Fibroblast of villous mesenchyme (primary cell): ENCODE measurements at places on chromosomes 1 and 21. TPM values are rescaled to one million over a fixed set of nuclear protein-coding genes. Genes with fewer than 3 reads are reported as not detected.

- no peak for DNase-seq
Measured at GRCh38 chr1:15557594-15557993, 27.3 kb downstream of the AGMAT start.

GRCh38 chr21:46585191-46585953, 19.5 kb downstream of the S100B start:
- no peak for DNase-seq

DNA sequence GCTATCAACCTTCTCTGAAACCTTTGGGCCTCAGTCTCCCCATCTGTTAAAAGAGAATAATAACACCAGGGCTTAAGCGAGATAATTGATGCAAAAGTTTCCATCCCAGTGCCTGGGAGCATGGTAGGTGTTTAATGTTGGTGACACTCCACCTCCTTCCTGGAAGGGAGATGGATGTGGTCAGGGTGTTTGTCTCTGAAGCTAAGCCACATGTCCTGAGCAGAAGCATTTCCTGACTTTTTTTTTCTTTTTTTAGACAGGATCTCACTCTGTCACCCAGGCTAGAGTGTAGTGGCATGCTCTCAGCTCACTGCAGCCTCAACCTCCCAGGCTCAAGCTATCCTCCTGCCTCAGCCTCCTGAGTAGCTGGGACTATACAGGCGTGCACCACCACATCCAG, 72.6 kb upstream of the HMGB4 start:
- DNase-seq: no peak

DNA sequence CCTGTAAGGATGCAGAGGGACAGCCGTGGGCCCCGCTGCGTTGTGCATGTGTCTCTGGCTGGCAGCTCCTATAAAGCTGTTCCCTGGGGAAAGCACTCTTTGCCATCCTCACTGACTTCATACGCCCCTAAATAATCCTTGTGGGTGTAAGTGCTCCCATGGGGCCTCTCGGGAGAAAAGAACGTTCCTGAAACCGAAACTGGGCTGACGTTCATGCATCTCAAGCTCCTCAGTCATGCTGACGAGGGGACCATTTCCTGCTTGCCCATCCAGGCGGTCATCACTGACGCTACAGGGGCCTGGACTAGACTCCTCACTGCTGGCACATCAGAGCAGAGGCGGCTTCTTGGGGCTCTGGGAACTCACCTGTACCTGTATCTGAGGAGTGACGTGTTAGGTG, 73.1 kb upstream of the USP24 start:
- DNase-seq: peak; percentile 80

GRCh38 chr1:1171161-1171545, 2.5 kb upstream of the TTLL10 start:
- no peak for DNase-seq

DNA sequence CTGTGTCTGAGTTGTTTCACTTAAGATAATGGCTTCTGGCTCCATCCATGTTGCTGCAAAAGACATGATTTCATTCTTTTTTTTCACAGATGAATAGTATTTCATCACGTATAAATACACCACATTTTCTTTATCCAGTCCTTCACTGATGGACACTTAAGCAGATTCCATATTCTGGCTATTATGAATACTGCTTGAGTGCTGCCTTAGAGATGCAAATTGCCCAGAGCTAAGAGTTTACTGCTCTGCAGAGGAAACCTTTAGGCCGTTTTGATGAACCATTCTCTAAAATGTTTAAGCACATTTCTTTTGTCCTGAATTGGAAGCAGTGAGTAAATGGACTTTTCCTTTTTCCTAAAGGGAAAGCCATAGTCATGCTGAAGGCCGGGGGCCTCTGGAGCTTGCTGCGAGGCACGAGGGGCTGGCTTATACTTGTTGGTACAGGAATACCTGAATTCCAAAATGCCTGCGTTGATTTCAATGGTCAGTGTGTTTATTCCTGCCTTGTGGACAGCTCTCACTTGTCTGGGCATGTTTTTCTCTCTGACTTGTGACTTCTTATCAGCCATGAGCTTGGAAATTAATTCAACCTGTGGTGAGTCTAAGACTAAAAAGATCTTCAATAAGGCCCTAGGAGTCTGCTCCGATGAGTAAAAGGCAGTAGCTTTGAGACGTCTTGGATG, 201.0 kb upstream of the MAP1LC3C start:
- no peak for DNase-seq

- no peak for DNase-seq
Measured at GRCh38 chr21:29078869-29079767, 5.7 kb upstream of the CCT8 start.

DNA sequence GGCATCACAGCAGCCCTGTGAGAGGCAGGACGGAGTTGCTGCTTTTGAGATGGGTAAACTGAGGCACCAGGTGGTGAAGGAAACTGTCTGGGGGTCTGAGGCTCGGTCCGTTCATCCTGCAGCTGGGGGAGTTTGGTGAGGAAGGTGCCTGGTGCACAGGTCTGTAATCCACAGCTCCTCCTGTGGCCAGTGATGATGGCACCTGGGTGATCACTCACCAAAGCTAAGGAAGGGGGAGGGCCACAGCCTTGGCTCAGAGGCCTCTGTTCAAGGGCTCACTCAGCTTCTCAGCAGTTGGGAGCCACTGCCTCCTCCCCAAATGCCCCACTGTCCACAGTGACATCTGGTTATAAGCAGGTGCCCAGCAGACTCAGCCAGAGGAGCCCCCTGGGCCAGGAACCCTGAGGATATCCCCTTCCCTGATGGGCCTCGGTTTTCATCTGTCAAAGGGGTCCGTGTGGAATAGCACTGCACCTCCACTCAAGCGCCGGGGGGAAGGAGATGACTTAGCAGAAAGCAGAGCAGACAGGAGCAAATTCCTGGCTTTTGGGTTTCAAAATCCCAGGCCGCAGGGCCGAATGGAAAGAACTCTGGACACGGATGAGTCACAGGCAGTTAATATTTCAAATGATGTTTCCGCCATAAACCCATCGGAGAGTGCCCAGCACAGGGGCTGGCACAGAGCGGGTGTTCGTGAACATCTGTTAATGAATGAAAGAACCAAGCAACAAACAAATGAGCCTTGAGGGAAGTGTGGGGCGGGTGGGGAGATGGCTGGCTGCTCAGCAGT, 82.8 kb downstream of the DMRTB1 start:
- DNase-seq: peak; percentile 97

- peak; percentile 9 for DNase-seq
Measured at GRCh38 chr1:111509997-111510375, 6.6 kb upstream of the ADORA3 start.

GRCh38 chr1:204190212-204191211, 5.8 kb downstream of the KISS1 start:
- peak; percentile 82 for DNase-seq

DNA sequence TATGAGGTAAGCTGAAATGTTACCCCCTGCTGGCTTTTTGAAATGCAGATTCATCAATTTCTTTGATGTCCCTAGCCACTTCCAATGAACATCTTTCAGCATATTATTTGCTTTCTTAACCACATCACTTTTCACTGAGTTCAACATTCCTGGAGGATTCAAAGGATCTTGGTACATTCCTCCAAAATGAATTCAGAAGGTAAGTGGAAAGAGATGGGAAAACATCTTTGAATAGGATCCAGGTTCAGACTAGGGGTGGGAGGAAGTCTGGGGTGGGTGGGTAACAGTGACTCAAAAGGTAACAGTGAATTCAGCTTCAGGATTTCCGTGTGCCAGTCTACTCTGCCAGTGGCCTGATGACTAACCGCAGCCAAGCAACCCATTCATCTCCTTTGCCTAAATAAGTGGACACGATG, 180.7 kb downstream of the ZC3H11B start:
- no peak for DNase-seq

GRCh38 chr21:45457161-45457831, 52.3 kb downstream of the COL18A1 start:
- DNase-seq: no peak

DNA sequence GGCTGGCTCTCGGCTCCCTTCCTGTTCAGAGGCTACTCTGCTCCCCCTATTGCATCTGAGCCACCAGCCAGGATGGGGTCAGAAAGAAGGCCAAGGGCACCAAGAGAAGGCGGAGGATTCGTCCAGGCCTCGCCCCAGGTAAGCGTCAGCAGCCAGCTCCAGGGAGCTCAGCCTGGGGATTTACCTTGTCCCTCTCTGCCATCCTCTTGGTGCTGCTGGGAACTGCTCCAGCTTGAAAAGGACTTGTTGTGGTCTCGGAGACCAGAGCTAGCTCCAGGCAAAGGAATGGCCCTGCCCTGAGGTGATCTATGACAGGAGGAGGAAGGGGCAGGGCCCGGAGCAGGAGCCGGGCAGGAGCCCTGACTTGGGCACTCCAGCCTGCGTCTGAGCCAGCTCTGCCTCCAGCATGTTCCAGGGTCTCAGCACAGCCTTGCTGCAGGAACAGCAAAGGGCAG, 113.7 kb upstream of the IFFO2 start:
- no peak for DNase-seq

DNA sequence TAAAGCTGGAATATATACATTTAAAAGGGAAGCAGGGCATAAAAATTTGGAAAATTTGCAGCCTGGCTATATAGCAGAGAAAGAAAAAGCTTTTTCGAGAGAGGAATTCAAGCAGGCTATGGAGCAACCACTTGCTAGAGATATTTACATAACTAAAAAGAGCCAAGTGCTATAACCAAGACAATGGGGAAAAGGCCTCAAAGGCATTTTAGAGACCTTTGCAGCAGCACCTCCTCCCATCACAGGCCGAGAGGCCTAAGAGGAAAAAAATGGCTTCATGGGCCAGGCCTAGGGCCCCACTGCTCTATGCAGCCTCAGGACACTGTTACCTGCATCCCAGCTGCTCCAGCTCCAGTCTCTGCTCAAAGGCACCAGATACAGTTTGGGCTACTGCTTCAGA, 37.0 kb downstream of the CAPN9 start:
- DNase-seq: no peak

GRCh38 chr1:8460132-8460544, 142.2 kb downstream of the SLC45A1 start:
- no peak for DNase-seq

DNA sequence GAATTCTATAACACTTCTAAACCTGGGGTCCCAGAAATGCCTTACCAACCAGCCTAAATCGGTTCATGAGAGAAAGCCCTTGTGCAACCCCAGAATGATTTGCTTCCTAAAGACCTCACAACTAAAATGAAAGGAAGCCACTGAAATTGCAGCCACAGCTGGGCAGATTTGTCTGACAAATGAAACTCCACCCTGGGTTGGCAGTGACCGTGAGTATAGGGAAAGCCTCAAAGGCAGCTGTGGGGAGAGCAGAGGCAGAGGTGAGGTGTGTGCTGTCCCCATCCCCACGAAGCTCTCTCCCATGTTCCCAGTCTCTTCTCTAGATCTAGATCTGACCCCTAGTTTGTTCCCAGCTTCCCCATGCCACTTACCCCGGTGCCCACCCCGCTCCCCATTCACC, 23.1 kb downstream of the RHBDL2 start:
- no peak for DNase-seq

- peak; percentile 31 for DNase-seq
Measured at GRCh38 chr1:198908995-198909394, 270.2 kb downstream of the PTPRC start.

DNA sequence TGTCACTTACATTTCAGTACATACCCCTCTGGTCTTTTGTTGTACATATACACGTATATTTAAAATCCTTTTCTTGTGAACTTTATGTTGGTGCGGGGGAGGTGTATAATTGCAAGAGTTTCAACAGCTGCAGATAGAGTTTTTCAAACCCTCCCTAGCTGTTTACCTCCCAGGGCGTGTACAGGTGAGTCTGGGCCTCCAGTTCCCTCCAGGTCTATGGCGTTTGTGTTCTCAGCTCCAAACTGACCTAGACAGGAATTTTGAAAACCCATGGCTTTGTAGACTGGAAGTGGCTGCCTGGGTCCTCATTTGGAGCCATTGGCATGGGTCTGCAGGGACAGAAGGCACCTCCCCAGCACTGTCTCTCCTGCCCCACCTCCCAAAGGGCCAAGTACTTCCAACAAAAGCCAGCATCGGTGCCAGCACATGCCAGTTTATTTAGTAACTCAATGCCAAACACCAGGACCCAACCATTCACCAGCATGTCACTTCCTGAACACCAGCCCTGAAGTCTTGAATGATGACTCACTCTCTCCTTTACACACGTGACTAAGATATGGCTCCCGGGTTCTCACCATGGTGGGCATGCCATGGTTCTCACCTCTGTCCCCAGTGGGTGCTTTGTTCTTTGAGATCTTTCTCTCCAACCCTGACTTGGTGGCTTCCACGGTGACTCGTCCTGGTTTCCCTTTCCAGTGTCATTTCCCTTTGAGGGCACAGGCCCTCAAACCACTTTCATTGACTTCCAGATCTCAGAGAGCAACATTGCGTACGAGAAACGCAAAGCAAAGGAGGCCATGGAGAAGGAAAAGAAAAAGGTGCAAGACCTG, 57.3 kb upstream of the EFHD2 start:
- peak; percentile 30 for DNase-seq

- no peak for DNase-seq
Measured at GRCh38 chr1:231161667-231162296, at the start of gene TRIM67. TSS of gene TRIM67 (plus strand) at chr1:231162058. CDS start at chr1:231162970, 912 bp downstream.

DNA sequence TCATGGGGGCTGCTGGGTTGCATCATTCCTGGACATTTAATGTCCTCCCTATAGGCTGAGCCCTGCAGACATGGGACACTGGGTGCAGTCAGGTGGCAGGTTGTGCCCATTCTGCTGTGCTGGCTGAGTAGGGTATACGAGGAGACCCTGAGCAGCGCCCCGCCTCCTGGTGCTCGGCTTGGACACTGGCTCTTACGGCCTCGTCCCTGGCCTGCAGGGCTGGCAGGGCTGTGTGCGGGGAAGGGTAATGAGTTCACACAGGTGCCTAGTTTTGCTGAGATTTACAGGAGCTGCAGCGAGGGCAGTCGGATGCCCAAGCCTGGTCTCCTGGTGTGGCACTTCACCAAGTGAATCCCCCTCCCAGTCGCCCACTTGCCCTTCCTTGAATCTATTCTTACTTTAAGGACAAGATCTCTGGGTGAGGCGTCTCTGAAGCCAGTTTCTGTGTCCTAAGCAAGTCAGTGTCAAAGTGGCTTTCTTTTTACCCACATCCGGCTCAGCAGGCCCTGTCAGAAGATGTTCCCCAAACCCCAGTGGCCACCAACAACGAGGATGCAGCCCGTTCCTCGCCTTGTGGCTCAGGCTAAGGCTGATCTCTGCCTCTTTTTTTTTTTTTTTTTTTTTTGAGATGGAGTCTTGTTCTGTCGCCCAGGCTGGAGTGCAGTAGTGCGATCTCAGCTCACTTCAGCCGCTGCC, 73.2 kb downstream of the MAN1C1 start:
- DNase-seq: no peak

- DNase-seq: no peak
Measured at GRCh38 chr1:20137604-20138003, 1.5 kb upstream of the PLA2G2F start.

- no peak for DNase-seq
Measured at GRCh38 chr1:29638281-29638680, 402.0 kb downstream of the PTPRU start.

GRCh38 chr1:98001764-98002163, 80.9 kb upstream of the DPYD start:
- peak; percentile 20 for DNase-seq

- no peak for DNase-seq
Measured at GRCh38 chr1:31382379-31382989, 9.6 kb upstream of the FABP3 start.

MIS18A gene
- 6.4 and 13.0 TPM in 2 replicates for total RNA-seq

DCST1 gene
- total RNA-seq: not detected in 2 replicates

IFI6 gene
- total RNA-seq: 39.3 and 56.1 TPM in 2 replicates

PEAR1 gene
- total RNA-seq: 11.3 and 12.1 TPM in 2 replicates

SYT11 gene
- total RNA-seq: 27.4 and 47.5 TPM in 2 replicates

SLC26A9 gene
- total RNA-seq: not detected in 2 replicates

CHAF1B gene
- 3.5 and 3.9 TPM in 2 replicates for total RNA-seq
